Epithelial cell of alveolus of lung (primary cell): ENCODE measurements at places on chromosomes 12 and 14. TPM values are rescaled to one million over a fixed set of nuclear protein-coding genes. Genes with fewer than 3 reads are reported as not detected.

Gene PIANP
- total RNA-seq = 0.52 and 5.9 TPM in 2 replicates

Gene GYS2
- total RNA-seq = not detected in 2 replicates

Gene IL26
- not detected in 2 replicates for total RNA-seq

Gene FITM1
- 0.80 TPM in 1 of 2 replicates, not detected in the other for total RNA-seq

Gene OXA1L
- 87.8 and 132 TPM in 2 replicates for total RNA-seq

Gene TDRD9
- 0.26 TPM in 1 of 2 replicates, not detected in the other for total RNA-seq

Gene SPIC
- total RNA-seq = not detected in 2 replicates

Gene CCDC196
- not detected in 2 replicates for total RNA-seq

Gene GPRC5D
- total RNA-seq = not detected in 2 replicates

Gene STXBP6
- total RNA-seq = 5.0 and 15.4 TPM in 2 replicates

Gene KRT3
- total RNA-seq = not detected in 2 replicates

Gene RPL10L
- total RNA-seq = not detected in 2 replicates

Gene TWF1
- 85.3 and 109 TPM in 2 replicates for total RNA-seq

Gene PPP1R36
- total RNA-seq = under 0.01 and 5.1 TPM in 2 replicates

Gene DUSP6
- 25.2 and 93.9 TPM in 2 replicates for total RNA-seq

Gene STX2
- 19.6 and 28.7 TPM in 2 replicates for total RNA-seq

Gene TESPA1
- not detected in 2 replicates for total RNA-seq

Gene KCNMB4
- total RNA-seq = 1.4 TPM in 2 replicates

Gene DLK1
- total RNA-seq = 1.7 TPM in 1 of 2 replicates, not detected in the other

Gene JDP2
- total RNA-seq = 41.8 and 47.2 TPM in 2 replicates

Gene WNT1
- not detected in 2 replicates for total RNA-seq

Gene NPFF
- total RNA-seq = 1.7 TPM in 1 of 2 replicates, not detected in the other

Gene TMEM30B
- 0.16 and 0.65 TPM in 2 replicates for total RNA-seq

Gene UBC
- 1,041 and 1,251 TPM in 2 replicates for total RNA-seq

Gene EML1
- total RNA-seq = 7.8 and 18.0 TPM in 2 replicates

Gene CCDC175
- total RNA-seq = not detected in 2 replicates

Gene CEBPE
- not detected in 2 replicates for total RNA-seq

Gene RASSF3
- total RNA-seq = 15.3 and 19.1 TPM in 2 replicates

Gene NANOG
- not detected in 2 replicates for total RNA-seq

Gene LRRC10
- not detected in 2 replicates for total RNA-seq

Gene AQP2
- total RNA-seq = not detected in 2 replicates

Gene PLEKHD1
- 0.08 TPM in 1 of 2 replicates, not detected in the other for total RNA-seq

Gene DACT1
- total RNA-seq = 4.7 and 23.8 TPM in 2 replicates

Gene MDGA2
- total RNA-seq = 0.13 TPM in 1 of 2 replicates, not detected in the other

Gene APOF
- not detected in 2 replicates for total RNA-seq

Gene B4GALNT3
- 0.91 TPM in 1 of 2 replicates, not detected in the other for total RNA-seq

Gene TMPRSS12
- not detected in 2 replicates for total RNA-seq

Gene ST8SIA1
- under 0.01 and 1.3 TPM in 2 replicates for total RNA-seq

Gene RILPL1
- 17.1 and 19.7 TPM in 2 replicates for total RNA-seq

Gene DPF3
- 1.2 and 4.5 TPM in 2 replicates for total RNA-seq

Gene TMTC1
- total RNA-seq = 21.0 and 30.9 TPM in 2 replicates

Gene BICDL1
- under 0.01 TPM in 1 of 2 replicates, not detected in the other for total RNA-seq

Gene MYG1
- 69.1 and 89.9 TPM in 2 replicates for total RNA-seq

Gene RFLNA
- total RNA-seq = 0.08 and 16.0 TPM in 2 replicates

Gene EML5
- total RNA-seq = under 0.01 TPM in 1 of 2 replicates, not detected in the other

Gene SMARCD1
- 56.8 and 108 TPM in 2 replicates for total RNA-seq

Gene KCNC2
- not detected in 2 replicates for total RNA-seq

Gene CCDC177
- under 0.01 and 0.16 TPM in 2 replicates for total RNA-seq

Gene SCN8A
- total RNA-seq = 0.08 and 3.7 TPM in 2 replicates

Gene ADCY6
- 15.8 and 42.2 TPM in 2 replicates for total RNA-seq

Gene LALBA
- total RNA-seq = not detected in 2 replicates

Gene DPPA3
- total RNA-seq = not detected in 2 replicates

Gene MFAP5
- total RNA-seq = 1.2 TPM in 1 of 2 replicates, not detected in the other

Gene FAM186B
- under 0.01 and 0.32 TPM in 2 replicates for total RNA-seq

Gene WIF1
- not detected in 2 replicates for total RNA-seq
